ENCODE measurements at places on chromosomes 2 and 18.
A peak's percentile ranks its signal among the peaks of the same experiment; 100 is the strongest.

GRCh38 chr2:205760157-205760556 is 77.9 kb downstream of the NRP2 start:
- H3K4me3 ChIP-seq: no peak overlapping the region
- DNase-seq: no peak
- no peak overlapping the region for H3K27ac ChIP-seq
- no peaks in the 10 kb centered on the region for H3K36me3 ChIP-seq

- H3K27me3 ChIP-seq: no peaks in the 10 kb centered on the region
- H3K27ac ChIP-seq: no peak overlapping the region
- DNase-seq: no peak
- H3K4me3 ChIP-seq: no peak overlapping the region
These were observed 163.8 kb upstream of the CDH20 start for GRCh38 chr18:61169386-61169785.

- H3K27ac ChIP-seq: no peak overlapping the region
- H3K4me1 ChIP-seq: no peaks in the 10 kb centered on the region
- peaks cover 3% of the 10 kb centered on the region for H3K27me3 ChIP-seq
- H3K36me3 ChIP-seq: no peaks in the 10 kb centered on the region
- no peak overlapping the region for H3K4me3 ChIP-seq
These were observed 45.1 kb downstream of the RPL31 start for GRCh38 chr2:101047075-101047766.

- H3K4me3 ChIP-seq: no peak within 1 kb of the TSS
- H3K36me3 ChIP-seq: no peaks in the 10 kb centered on the region
- H3K27ac ChIP-seq: no peak within 1 kb of the TSS
- peaks cover 16% of the 10 kb centered on the region for H3K27me3 ChIP-seq
- H3K4me1 ChIP-seq: no peaks in the 10 kb centered on the region
These were observed at the start of gene UGT1A1 for GRCh38 chr2:233760043-233760442. Gene UGT1A1, plus strand, starts transcription at chr2:233760270. Its CDS starts 18 bp downstream, at chr2:233760288.

- H3K4me3 ChIP-seq: no peak overlapping the region
- no peaks in the 10 kb centered on the region for H3K36me3 ChIP-seq
- H3K4me1 ChIP-seq: no peaks in the 10 kb centered on the region
- no peak for DNase-seq
These were observed 104.0 kb upstream of the POU3F3 start for GRCh38 chr2:104749856-104750460.

DNA sequence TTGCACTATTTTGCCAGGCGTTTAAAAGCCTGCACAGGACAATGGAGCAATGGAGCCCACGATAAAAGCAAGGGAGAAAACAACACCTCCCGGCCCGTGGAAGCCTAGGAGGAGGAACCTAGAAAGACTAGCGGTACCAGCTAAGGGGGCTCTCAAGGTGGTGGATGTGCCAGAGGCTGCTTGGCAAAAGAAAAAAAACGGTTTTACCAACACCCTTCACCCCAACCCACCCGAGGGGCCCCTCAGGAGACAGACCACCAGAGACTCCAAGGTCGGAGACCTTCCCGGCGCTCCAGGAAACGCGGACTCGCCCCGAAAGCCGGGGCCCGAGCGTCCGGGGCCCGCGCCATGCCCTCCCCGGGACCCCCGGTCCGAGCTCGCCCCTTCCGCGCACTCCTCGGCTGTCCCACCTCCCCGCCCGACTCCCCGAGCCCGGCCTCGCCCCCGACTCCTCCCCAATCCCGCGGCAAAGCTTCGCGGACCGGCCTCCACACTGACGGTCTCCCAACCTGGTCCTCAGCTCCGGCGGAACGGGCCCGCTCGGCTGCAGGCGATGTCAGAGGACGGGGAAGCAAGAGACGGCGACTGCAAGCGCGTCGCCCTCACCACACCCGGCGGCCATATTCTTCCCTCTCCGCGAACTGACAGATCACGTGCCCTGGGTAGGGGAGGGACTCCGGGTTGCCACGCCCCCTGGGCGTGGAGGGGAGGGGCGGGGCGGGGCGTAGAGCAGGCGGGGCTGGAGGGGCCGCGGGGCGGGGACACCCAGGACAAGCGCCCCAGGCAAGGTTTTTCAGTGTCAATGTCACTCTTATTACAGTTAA is at the start of gene KIDINS220:
Gene KIDINS220 (minus strand): TSS at position 643 of the 824 bp plus-strand sequence. CDS start 10,520 bp downstream, outside the sequence.
- H3K4me1 ChIP-seq: peaks cover 21% of the 10 kb centered on the region
- peak within 1 kb of the TSS; percentile 99 for H3K27ac ChIP-seq
- H3K4me3 ChIP-seq: peak within 1 kb of the TSS; percentile 99
- no peaks in the 10 kb centered on the region for H3K36me3 ChIP-seq

DNA sequence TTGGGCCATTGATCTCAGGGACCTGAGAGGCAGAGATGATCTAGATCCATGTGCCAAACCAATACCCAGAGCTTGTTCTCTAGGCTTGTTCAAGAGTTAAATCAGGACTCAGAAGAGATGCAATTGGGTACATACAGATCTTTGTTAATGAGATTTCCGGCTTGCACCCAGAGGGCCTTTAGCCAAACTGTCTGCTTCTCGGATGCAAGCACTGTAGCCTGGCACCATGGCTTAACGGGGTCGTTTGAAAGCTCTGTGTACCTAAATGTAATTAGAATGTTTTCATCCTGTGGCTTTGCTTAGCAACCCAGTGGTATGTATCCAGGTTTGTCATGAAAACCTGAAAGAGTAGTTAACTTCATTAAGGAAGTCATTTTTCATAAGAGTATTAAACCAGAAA is 94.2 kb downstream of the TPGS2 start:
- H3K27ac ChIP-seq: no peak overlapping the region
- no peaks in the 10 kb centered on the region for H3K4me1 ChIP-seq
- no peak overlapping the region for H3K4me3 ChIP-seq
- H3K36me3 ChIP-seq: no peaks in the 10 kb centered on the region
- DNase-seq: no peak

- no peak overlapping the region for H3K4me3 ChIP-seq
- H3K4me1 ChIP-seq: no peaks in the 10 kb centered on the region
- H3K36me3 ChIP-seq: no peaks in the 10 kb centered on the region
- no peak overlapping the region for H3K27ac ChIP-seq
- DNase-seq: no peak
These were observed 82.3 kb downstream of the PXDN start for GRCh38 chr2:1661891-1662605.
